ENCODE measurements at places on chromosomes 3 and 15.

- DNase-seq, result no peak
Measured at GRCh38 chr15:66294157-66294931, 976 bp downstream of the DIS3L start.

GRCh38 chr3:11634974-11635612 is 8.6 kb downstream of the VGLL4 start:
- no peak for DNase-seq

DNA sequence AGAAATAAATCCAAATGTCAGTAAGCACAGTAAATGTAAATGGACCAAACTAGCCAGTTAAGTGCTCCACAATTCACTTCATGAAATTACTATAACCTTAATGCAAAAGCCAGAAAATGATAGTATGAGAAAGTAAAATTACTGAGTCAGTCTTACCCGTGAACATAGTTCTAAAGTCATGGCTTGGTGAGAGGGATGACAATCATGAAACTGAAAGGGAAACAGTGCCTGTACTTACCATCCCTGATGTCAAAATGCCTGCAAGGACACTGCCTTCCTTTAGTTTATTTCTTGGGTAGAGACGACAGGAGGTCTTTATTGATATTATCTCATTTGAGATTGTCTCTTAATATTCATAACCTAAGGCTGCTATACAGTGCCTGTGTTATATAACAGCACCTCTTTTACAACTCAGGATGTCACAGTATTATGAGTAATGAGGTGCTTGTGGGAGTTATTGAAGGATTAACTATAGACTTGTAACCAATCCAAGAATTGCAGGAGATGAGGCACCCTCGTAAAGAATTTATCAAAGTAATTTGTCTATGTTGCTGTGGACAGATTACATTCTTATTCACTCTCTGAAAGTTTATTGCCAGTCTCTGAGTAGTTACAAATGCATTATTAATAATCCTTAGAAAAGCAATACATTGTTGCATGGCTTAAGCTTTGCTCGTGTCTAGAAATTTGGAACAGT is 142.9 kb upstream of the BFSP2 start:
- DNase-seq, result no peak

- no peak for DNase-seq
Measured at GRCh38 chr3:8571256-8571655, 69.6 kb downstream of the LMCD1 start.

GRCh38 chr3:44301746-44302145 is 36.8 kb upstream of the TCAIM start:
- DNase-seq, result no peak

All from forelimb muscle (tissue), 1 donor.